ENCODE measurements at places on chromosomes 1 and 21.

- DNase-seq, result no peak
Observed at GRCh38 chr1:8315573-8316475, 2.1 kb upstream of the SLC45A1 start.

DNA sequence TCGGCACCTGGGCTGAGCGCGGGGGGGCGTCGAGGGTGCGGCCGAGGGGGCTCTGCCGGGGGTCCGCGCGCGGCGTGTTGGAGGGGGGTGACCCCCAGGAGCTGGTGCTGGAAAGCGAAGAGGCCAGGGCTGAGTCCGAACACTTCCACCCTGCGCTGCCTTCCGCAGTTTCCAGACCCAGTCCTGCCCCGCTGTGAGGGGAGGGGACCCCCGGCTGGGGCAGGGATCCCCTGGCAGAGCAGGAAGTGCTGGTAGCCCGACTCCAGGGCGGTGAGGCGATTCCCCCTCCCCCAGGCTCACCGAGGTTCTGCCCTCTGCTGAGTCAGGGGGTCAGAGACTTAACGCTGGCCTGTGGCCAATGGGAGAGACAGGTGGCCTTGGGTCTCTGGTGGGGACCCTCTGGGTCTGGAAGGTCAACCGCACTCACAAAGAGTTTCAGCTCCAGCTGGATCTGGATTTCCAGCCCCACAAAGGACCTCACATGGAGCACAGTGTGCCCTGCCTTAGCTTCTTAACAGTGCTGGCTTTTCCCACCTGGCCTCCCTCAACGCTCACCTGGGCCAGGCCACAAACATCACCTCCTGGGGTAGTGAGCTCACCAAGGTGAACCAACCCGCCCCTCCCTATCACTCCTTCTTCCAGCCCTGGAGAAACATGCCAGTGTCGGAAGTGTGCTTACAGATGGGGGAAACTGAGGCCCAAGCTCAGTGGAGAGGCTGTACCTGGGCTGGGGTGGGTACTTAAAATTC is 39.8 kb upstream of the SYNC start:
- no peak for DNase-seq

DNA sequence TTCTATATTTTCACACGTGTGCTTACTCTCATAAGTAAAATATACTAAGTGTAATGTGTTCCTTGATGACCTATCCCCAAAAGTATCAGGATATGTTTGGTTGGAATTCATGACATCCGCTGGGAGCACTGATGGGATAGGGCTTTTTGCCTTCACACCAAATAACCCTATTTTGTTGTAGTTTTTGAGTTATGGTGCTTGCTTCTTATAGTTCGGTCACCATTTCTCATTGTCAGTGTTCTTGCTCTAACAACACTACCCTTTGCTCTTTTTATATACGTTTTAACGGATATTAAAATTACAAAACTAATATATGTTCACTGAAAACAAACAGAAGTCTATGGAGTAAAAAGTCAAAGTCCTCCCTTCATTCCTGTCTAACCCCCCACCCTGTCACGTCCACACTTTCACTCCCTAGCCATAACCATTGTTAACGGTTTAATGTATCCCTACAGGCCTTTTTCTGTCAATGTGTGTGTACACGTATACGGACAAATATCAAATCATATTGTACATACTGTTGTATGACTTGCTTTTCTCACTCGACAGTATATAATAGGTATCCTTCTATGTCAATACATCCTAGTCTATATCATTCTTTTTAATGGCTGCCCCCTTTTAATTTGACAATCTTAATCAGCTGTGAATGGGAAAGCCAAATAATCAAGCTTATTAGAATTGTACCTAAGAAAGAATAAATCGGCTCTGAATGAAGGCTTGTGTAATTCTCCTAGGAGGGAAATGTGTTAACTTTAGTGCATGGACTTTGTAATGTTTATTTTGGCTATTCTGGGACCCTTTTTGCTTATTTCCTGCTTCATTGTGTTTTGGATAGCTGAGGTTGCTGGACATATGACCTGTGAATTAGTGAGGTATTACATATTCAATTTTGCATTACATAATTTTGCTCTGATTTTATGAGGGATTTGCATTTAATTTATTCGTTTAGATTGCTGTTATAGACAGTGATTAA is 3.5 kb upstream of the RNF220 start:
- DNase-seq, result no peak

- no peak for DNase-seq
Observed at GRCh38 chr1:170213596-170213995, 67.8 kb downstream of the NTMT2 start.

DNA sequence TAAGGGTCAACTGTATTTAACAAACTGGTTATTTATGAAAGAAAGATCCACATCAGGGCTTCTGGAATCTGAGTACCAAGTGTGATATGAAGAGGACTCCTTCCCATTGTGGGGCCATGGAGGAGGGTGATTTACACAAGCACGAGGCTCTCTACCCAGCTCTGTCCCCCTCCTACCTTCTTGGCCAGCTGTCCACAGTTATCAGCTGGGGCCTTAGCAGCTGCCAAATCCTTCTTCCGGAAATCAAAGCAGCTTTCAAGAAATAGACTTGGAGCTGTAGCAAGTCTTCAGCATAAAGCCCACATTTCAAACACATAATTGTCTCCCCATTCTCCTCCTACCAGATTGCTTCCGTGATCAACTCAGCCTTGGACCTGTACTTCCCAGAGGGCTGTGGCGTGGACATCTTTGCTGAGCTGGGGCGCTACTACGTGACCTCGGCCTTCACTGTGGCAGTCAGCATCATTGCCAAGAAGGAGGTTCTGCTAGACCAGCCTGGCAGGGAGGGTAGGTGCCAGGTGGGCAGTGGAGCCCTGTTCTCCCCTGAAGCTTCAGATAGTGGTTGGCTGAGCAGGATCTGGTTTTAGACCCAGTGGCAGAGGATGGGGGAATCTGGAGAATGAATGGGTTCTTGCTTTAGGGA is 15.5 kb downstream of the AZIN2 start:
- DNase-seq, result no peak

DNA sequence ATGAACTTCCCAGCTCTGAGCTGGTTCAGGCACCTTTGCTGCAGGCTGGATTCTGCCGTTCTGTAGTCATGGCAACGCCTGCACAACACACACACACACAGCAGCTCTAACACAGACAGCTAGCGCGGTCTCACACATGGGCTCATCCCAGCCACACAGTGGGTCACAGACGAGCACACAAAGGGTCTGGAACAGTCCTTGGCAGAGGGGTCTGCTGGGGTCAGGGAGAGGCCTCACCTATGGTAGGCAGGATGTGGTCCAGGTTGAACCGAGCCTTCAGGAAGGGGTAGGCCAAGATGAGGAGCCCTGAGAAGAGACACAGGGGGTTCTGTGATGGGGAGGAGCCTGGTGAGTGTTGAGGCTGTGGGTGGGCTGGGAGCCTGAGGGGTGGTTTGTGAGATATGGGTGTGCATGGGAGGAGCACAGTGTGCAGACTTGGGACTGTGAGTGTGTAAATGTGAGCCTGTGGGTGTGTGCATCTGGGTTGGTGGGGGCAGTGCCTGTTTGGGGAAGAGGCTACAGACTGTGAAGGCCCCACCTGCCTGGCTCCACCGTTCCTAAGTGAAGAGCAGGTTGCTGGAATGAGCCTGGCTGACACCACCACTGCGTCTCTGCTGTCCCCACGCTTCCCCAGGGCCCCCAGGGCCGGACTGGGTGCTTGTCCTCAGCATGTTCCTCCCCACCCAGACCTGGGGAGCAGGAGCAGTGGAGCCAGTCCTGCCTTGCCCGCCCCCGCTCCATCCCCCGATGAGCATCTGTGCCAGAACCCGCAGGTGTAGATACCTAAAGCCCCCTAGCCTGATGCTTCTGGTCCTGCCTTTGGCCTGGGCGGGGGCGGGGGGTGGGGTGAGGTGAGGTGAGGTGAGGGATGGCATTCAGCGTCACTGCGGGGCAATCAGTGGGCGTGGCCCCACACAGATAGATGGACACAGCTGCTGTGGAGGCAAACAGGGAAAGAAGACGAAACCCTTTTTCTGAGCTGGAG is 1.5 kb downstream of the KNCN start:
- no peak for DNase-seq

GRCh38 chr1:74684301-74684700 is 10.7 kb upstream of the ERICH3 start:
- no peak for DNase-seq

- DNase-seq, result peak; percentile 4
Observed at GRCh38 chr1:156310962-156311361, 11.9 kb upstream of the VHLL start.

- no peak for DNase-seq
Observed at GRCh38 chr1:177995369-177995768, 25.5 kb upstream of the SEC16B start.

GRCh38 chr1:153626904-153627714 is at the start of gene S100A13:
S100A13 (minus strand) TSS chr1:153627505; CDS start chr1:153626472, 1,033 bp downstream.
- DNase-seq, result no peak

- DNase-seq, result no peak
Observed at GRCh38 chr21:31514598-31514997, 144.9 kb upstream of the SOD1 start.

DNA sequence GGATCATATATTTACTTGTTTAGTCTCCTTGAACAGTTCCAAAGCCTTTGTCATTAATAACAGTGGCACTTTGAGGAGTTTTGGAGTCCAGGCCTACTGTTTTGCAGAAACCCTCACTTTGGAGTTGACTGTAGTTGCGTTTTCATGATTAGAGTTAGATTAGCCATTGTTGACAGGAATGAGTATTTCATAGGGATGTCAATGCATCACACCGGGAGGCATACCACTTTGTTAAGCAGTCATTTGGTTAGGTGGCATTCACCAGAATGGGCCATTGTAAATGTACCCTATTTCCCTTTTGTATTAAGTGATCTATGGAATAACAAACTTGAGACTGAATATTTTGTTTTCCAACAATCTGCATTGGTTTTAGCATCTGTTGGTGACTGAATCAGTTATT is 11.8 kb downstream of the MRPS6 start:
- DNase-seq, result no peak

DNA sequence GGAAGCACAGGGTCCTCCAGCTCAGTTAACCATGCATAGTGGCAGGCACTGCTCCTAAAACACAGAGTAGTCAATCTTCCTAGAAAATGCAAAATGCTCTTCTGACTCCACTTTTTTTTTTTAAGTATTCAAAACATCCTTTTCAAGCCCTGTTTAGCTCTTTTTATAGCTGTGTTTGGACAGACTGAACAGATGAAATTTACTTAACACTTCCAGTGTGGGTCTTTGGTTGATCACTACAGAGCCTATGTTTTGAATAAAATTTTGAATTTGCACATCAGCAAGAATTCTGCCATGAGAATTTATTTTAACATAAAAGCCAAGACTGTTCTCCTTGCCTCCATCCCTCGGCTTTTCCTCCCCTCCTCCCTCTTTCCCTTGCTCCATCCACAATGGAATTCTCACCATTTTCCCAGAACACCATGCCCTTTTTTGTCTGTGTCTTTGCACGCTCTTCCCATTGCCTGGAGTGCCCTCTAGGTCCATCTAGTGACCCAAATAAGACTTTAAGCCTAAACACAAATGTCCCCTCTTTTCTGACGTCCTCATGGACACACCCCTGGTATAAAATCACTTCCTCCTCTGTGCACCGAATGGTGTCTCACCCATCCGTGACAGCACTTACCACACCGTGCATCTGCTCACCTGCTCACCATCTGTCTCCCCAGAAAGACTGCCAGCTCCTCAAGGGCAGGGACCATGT is 24.0 kb upstream of the CPT2 start:
- DNase-seq, result peak; percentile 13

DNA sequence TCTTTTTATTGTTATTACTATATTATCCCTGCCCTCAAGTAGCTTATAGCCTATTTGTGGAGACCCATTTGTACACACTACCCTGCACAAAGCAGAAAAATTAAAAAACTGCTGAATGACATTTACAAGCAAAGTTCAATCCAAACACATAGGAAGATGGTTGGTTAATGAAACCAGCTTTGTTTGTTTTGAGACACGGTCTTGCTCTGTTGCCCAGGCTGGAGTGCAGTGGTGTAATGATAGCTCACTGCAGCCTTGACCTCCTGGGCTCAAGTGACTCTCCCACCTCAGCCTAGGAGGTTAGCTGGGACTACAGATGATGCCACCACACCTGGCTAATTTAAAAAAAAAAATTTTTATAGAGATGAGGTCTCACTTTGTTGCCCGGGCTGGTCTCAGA is 31.6 kb downstream of the TGFB2 start:
- no peak for DNase-seq

DNA sequence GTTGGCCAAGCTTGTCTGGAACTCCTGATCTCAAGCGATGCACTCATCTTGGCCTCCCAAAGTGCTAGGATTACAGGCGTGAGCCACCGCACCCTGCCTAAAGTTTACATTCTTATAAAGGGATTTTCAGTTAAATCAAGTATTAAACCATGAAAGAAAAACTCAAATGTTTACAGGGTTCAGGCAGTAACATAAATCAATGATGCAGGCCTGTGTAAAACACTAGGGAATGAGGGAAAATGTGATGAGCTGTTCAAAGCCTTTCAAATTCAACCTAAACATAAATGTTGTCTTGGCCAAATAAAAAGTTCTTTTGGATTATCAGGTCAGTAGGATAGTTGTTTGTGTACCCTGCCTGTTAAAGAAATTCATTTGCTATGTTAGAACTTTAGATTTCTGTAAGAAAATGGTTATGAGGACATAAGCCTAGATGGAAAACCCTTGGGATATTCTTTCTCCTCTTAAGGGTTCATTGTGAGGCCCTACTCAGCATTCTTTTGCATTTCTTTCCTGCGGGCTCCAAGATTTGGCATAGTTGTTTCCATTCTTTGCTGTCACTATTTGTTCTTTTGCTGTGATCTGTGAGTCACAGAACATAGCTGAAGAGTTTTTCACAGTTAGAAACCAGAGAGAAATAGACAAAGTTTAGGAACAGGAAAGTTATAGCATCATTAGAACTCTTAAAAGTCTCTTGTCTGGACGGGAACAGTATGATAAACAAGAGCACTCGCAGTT is 8.9 kb upstream of the ZRANB2 start:
- DNase-seq, result no peak

- no peak for DNase-seq
Observed at GRCh38 chr1:217011097-217011496, 287.9 kb upstream of the ESRRG start.

- no peak for DNase-seq
Observed at GRCh38 chr1:61238359-61238665, 156.0 kb downstream of the NFIA start.

DNA sequence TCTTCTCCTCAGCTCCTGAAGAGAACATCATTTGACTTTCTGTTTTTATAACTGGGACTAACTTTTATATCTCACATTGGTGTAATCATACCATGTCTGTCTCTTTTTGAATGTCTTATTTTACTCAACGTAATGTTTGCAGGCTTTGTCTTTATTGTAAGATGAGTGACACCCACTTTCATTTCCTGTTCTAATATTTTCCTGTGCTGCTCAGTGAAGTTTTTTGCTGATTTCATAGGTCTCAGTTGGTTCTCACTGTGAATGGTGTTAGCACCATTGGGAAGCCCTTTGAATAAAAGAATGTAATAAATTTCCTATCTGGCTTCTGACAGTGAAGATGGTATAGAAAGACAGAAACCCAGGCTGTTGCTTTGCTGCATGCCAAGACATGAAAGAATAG is 84.0 kb downstream of the RAVER2 start:
- DNase-seq, result peak; percentile 65

- DNase-seq, result no peak
Observed at GRCh38 chr1:220890602-220891001, 11.4 kb downstream of the HLX start.

- no peak for DNase-seq
Observed at GRCh38 chr1:2975466-2976179, 45.6 kb upstream of the ACTRT2 start.

GRCh38 chr1:46681333-46682034 is 9.8 kb downstream of the TEX38 start:
- no peak for DNase-seq

Measured in suppressor macrophage treated with lipopolysaccharide for 4 hours (primary cell).